ENCODE measurements at places on chromosomes 6 and 20. TPM values are rescaled to one million over a fixed set of nuclear protein-coding genes. Genes with fewer than 3 reads are reported as not detected.

Gene SPTLC3
- 6.6 TPM for total RNA-seq

Gene VARS2
- 15.7 TPM for total RNA-seq

Gene CD83
- total RNA-seq, result 1.0 TPM

Gene TRERF1
- total RNA-seq, result 2.5 TPM

Gene TULP4
- 46.3 TPM for total RNA-seq

Gene BPIFB2
- not detected for total RNA-seq

Gene NFKBIL1
- total RNA-seq, result 21.8 TPM

Gene RBCK1
- 62.0 TPM for total RNA-seq

Gene TGM3
- not detected for total RNA-seq

Gene KAT14
- 6.2 TPM for total RNA-seq

Gene TRIM15
- 0.21 TPM for total RNA-seq

Gene COL9A3
- 5.2 TPM for total RNA-seq

Gene PHF10
- total RNA-seq, result 19.9 TPM

Gene MYL9
- total RNA-seq, result 12.7 TPM

Gene MATN4
- total RNA-seq, result 0.89 TPM

Gene SLA2
- 0.29 TPM for total RNA-seq

Gene ZC3H12D
- total RNA-seq, result 0.23 TPM

Gene NKAPL
- 0.75 TPM for total RNA-seq

Gene NKX2-2
- total RNA-seq, result 2.0 TPM

Gene E2F1
- total RNA-seq, result 0.23 TPM

Gene PDYN
- total RNA-seq, result not detected

Gene CYP39A1
- total RNA-seq, result 3.8 TPM

Gene XRN2
- total RNA-seq, result 32.7 TPM

Gene FAM83C
- not detected for total RNA-seq

Gene PTGIS
- total RNA-seq, result 2.2 TPM

Gene SLC13A3
- 4.3 TPM for total RNA-seq

Gene CCDC170
- 0.49 TPM for total RNA-seq

Gene OR12D1
- not detected for total RNA-seq

Gene MCCD1
- total RNA-seq, result not detected

Gene MAFB
- 5.4 TPM for total RNA-seq

Gene GRM1
- 0.04 TPM for total RNA-seq

Gene CRISP2
- 0.18 TPM for total RNA-seq

Gene IRF4
- total RNA-seq, result 0.17 TPM

Gene TNXB
- 5.2 TPM for total RNA-seq

Gene LPIN3
- total RNA-seq, result 9.3 TPM

Gene SEMG1
- total RNA-seq, result not detected

Gene IL17A
- not detected for total RNA-seq

Gene SFTA2
- 6.6 TPM for total RNA-seq

Gene RNF182
- 0.38 TPM for total RNA-seq

Gene F13A1
- 5.0 TPM for total RNA-seq

Gene LST1
- 12.9 TPM for total RNA-seq

Gene PI16
- total RNA-seq, result 0.23 TPM

All from pancreas (tissue), 10 donors.